ENCODE measurements at places on chromosomes 16 and 17.

- peak; percentile 70 for DNase-seq
Measured at GRCh38 chr16:53755026-53755910, 51.3 kb downstream of the FTO start.

- no peak for DNase-seq
Measured at GRCh38 chr17:4587195-4587594, 2.9 kb downstream of the SMTNL2 start.

- peak; percentile 51 for DNase-seq
Measured at GRCh38 chr16:69535123-69536050, 30.4 kb upstream of the NFAT5 start.

GRCh38 chr16:53159781-53160436 lies 105.1 kb downstream of the CHD9 start:
- DNase-seq = peak; percentile 77

DNA sequence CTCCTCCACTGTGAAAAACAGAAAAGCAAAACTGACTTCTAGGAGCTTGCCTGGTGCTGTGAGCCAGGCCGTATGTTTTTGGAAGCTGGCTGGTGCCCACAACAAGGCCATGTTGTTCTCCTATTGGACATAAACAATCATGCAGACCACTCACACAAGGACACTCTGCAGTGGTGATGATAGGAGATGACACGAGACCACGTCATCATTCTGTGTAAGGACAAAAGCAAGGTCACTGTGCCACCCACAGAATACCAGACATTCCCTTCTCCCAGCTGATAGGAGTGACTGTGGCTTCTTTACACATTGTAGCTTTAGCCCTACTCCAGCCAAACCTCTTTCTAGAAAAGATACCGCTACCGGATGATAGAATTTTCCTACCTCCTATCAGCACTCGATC lies 47.7 kb upstream of the LCMT1 start:
- DNase-seq = peak; percentile 15

DNA sequence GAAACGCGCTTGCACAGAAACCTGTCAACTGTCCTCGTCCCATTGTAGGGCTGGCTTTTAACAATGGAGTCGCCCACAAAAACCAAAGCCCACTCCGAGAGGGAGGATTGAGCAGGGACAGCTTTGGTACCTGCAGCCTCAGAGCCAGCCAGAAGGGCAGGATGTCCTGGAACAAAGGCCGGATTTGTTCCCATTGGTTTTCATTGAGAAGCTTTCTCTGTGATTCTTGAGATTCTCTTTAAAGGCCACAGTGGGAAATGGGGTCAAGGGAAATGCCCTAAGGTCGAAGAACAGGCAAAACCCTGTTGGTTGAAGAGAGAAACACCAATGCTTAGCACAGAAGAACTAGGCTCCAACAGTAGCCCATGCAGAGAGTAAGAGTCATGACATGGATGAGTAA lies 65.4 kb downstream of the C16orf78 start:
- no peak for DNase-seq

DNA sequence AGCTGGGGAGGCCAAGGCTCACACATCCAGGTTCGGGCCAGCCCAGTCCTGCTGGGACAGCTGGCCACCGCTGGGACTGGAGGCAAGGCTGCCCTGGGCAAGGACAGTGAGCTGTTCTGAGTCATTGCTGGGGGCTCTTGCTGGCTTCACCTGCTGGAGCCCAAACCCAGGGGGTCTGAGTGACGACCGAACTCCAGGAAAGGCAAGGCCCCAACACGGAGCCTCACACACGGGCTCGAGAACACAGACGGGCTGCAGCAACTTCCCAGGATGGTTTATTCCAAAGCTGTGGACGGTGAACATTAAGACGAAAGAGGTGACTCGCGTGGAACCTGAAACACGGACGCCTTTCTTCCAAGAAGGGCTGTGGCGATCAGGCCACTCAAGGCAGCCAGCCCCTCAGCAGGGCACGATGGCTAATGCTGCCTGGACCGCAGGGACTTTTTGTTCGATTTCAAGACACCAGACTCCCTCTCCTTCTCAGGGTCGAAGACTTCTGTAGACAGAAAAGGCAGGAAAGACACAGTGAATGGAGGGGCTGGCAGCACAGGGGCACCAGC lies 21.5 kb downstream of the KDM8 start:
- no peak for DNase-seq

DNA sequence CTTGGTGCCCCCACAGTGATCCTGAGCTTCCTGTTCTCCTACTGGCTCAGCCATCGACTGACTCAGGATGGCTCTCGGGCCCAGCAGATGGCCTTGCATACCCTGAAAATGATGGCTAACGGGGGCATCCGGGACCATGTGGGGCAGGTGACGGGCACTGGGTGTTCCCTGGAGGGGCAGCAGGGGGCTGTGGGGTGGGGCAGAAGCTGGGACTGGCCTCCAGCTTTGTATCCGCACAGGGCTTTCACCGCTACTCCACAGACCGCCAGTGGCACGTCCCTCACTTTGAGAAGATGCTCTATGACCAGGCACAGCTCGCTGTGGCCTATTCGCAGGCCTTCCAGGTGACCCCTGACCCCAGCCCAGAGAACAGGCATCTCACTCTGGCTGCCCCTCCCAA lies 3.0 kb downstream of the SPATA20 start:
- no peak for DNase-seq

GRCh38 chr17:44774271-44775135 lies 15.7 kb downstream of the ADAM11 start:
- DNase-seq = peak; percentile 65

- DNase-seq = no peak
Measured at GRCh38 chr17:5410594-5411272, 8.7 kb downstream of the NUP88 start.

DNA sequence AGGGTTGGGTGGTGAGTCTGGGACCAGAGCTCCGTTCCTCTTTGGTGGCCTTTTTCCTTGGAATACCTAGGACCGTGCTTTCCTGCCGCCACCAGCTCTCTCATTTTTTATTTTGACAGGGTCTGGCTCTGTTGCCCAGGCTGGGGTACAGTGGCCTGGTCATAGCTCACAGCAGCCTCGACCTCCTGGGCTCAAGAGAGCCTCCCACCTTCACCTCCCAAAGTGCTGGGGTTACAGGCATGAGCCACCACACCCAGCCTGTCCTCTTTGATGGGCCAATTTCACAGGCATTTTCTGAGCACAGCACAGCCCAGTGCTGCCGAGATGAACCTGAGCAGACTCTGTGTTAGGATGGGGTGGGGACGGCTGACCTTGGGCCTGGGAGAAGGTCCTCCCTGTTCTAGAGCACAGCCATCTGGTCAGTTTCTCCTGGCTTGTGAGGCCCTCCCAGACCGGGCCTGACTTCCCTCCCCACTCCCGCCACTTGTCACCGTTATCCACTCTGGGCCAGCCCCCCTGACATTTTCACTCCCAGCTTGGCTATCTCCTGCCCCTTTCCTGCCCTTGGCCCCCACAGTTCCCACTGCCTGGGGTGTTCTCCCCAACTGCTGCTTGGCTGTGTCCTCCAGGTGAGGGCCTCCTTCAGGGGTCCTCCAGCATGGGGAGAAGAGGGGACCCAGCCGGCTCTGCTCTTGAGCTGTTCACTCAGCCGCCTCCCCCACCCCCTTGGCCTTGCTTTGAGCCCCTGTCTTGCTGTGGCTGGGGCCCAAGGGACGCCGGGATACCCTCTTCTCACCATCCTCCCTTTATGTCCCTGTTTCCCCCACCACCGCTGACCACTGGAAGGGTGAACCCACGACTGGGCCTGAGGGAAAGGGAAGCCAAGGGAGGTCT lies 5.0 kb downstream of the ADCY7 start:
- no peak for DNase-seq

DNA sequence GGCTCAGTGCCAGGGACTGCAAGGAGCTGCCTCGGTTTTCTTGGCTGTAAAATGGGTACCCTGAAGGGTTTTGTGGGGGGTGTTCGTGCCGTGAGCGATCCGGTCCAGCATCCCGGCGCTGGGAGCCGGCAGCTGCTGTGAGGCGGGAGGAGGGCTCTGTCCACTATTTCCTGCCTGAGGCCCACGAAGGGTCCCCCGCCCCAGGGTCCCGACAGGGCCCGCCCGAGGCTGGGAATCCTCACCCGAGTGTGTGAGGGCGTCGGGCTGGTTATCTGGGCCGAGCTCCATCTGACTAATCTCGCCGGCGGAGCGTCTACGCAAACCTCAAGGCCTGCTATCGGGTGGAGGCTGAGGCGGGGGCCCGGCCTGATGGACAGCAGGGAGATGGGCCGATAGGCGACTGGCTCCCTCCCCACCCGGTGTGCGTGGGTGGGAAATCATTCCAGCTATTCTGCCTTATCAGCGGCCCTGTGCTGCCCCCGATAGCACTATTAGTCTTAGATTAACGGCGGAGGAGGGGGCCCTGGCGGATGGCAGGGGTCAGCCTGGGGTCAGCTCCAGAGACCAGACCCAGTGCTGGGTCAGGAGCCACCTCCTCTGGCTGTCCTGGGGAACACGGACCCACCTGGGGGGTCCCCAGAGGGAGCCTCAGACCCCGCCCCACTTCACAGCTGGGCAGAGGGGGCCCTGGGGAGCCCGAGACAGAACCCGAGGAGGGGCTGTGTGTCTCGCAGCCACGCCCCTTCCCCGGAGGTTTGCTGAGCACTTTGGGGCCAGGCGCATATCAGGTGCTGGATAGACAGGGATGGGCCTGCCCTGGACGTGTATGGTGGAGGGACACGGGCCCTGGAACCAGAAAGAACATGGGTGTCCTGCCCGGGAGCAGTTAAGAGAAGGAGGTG lies 44.7 kb downstream of the ZFPM1 start:
- peak; percentile 86 for DNase-seq

- no peak for DNase-seq
Measured at GRCh38 chr16:27911486-27911885, 152.0 kb downstream of the GSG1L start.

GRCh38 chr16:52629296-52629695 lies 82.4 kb upstream of the TOX3 start:
- DNase-seq = no peak

GRCh38 chr16:88588754-88589153 lies 18.6 kb downstream of the ZC3H18 start:
- DNase-seq = no peak

- DNase-seq = no peak
Measured at GRCh38 chr16:887846-888245, 82.9 kb downstream of the LMF1 start.

DNA sequence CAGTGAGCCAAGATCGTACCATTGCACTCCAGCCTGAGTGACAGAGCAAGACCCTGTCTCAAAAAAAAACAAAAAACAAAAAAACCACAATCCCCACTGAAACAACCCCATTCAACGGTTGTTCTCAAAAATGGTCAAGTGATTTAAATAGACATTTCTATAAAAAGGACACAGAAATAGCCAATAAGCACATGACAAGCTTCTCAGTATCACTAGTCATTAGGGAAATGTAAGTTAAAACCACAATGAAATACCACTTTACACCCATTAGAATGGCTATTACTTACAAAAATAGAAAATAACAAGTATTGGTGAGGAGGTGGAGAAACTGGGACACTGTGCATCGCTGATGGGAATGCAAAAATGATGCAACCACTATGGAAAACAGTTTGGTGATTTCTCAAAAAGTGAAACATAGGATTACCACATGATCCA lies 26.6 kb upstream of the MYLK3 start:
- no peak for DNase-seq

DNA sequence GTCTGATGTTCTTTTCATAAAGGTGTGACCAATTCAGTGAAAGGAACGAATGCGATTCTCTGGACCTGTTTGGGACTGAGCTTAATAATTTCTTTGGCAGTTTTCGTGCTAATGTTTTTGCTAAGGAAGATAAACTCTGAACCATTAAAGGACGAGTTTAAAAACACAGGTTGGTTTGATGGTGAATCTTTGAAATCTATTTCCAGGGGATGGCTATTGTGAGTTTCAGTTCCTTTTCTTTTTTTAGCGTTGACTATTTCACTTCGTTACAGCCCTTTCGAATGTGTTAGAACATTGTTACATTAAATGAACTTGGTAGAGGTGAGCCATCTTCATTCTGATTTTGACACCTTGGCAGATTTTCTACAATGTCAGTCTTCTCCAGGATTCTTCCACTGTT lies 1.2 kb downstream of the TNFRSF17 start:
- no peak for DNase-seq

DNA sequence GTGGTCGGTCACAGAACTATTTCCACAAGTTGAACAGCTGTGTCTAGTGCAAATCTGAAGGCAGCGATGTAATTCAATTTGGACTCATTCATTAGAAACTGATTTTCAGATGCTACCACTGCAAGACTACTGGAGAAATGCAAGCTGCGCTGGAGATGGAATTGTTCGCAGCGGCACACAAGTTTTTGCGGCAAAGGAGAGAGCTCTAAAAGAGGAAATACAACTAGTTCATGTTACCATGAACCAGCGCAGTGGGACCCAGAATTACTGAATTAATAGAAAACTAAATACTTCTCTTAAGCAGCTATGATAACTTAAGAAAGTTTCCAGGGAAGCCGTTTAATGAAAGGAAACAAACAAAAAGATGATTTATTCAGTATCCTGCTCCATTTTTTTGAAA lies 1.9 kb downstream of the CREBBP start:
- peak; percentile 53 for DNase-seq

GRCh38 chr16:4404247-4404966 lies 12.0 kb downstream of the CORO7 start:
- DNase-seq = no peak

GRCh38 chr16:27489906-27490305 lies 59.8 kb downstream of the GTF3C1 start:
- no peak for DNase-seq

DNA sequence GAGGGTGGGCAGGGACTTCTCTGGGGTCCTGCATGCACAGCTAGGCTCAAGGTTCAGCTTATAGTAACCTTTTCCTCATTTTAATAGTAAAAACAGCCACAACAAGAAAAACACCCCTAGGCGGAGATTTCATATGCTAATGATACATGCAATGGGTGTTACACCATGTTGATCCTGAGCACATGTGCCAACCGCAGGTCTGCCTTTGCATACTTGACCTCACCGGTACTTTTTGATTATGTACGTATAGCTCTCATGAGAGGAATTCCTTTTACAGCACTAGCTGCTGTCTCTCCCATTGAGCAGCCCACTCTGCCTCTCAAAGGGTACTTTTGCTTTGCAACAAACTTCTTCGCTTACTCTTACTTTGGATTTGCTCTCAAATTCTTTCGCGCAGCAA lies 1.9 kb downstream of the KRTAP4-8 start:
- no peak for DNase-seq

- DNase-seq = no peak
Measured at GRCh38 chr16:725463-726187, 618 bp downstream of the CCDC78 start.

- DNase-seq = no peak
Measured at GRCh38 chr17:72732893-72733618, 359.4 kb downstream of the SLC39A11 start.

DNA sequence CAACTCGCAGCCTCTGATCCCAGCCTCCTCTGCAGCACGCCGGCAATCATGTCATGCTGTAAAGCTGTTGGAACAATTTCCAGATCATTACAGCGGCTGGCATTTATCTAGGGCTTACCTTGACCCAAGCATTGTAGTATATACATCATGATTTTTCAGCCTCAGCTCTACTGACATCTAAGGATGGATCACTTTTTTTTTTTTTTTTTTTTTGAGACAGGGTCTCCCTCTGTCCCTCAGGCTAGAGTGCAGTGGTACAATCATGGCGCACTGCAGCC lies 103.3 kb downstream of the CMIP start:
- DNase-seq = no peak

GRCh38 chr16:27690608-27691007 lies 140.7 kb downstream of the KATNIP start:
- peak; percentile 26 for DNase-seq
